ENCODE measurements at places on chromosomes 12 and 14.
A peak's percentile ranks its signal among the peaks of the same experiment; 100 is the strongest.

DNA sequence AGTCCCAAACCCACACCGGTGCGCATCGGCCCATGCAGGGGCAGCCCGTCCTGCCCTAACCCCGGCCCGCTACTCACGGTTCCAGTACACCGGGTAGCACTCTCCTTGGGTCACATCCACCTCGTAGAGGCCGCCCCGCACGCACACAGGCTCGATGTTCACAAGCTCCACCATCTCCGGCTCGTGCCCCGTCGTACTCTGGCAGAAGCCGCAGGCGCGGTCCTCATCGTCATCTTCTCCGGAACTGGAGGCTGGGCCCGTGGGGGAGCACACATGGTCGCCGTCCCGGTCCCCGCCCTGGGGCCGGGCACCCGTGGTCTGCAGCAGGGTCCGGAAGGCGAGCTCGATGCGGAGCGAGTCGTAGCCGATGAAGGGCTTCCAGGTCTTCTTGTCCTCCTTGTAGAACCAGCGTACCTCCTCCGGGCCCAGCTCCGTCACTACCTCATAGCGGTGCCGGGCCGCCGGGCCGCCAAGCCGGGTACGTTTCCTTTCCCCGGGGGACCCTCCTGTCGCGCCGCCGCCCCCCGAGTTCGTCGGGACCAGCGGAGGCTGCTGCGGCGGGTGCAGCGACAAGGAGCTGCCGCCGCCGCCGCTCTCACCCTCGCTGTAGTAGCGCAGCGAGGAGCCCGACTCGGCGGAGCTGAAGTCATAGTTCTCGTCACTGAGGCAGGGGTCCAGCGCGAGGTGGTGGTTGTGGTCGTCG, 788 bp downstream of the DDHD1 start:
- DNase-seq, result peak; percentile 61

GRCh38 chr14:27390155-27390554, 792.3 kb upstream of the NOVA1 start:
- DNase-seq, result no peak

DNA sequence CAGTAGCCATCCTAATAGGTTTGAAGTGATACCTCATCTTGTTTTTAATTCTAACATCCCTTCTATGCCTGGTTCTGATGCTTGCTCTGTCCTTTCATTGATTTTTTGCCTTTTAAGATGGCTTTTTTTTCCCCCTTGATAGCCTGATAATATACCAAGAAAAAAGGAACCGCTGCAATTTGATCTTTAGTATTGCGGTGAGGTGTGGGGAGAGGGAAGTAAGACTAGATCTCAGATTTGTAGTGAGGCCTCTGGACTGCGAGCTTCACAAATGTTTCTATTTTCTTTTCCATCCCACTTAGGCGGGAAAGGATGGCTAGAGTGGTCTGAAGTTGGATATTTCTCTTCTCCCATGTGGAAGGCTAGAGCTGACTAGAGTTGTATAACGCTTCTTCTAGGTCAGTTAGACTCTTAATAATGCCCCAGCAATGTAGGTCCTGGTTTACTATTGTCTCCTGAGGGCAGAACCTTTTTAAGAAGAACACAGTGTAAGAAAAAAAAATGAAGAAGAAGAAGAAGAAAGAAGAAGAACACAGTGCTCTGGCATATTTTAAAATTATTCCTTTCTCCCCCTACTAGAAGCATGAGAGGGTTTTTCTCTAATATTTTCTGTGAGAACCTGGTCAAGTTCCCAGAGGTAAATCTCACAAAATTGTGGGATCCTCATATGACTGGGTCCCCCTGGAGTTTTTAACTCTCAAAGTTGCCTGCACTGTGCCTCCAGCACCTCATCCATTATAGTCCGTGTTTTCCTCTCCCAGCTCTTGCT, 11.9 kb upstream of the KLRB1 start:
- no peak for DNase-seq

GRCh38 chr14:23861666-23862065, 91.9 kb upstream of the DHRS4 start:
- DNase-seq, result no peak

DNA sequence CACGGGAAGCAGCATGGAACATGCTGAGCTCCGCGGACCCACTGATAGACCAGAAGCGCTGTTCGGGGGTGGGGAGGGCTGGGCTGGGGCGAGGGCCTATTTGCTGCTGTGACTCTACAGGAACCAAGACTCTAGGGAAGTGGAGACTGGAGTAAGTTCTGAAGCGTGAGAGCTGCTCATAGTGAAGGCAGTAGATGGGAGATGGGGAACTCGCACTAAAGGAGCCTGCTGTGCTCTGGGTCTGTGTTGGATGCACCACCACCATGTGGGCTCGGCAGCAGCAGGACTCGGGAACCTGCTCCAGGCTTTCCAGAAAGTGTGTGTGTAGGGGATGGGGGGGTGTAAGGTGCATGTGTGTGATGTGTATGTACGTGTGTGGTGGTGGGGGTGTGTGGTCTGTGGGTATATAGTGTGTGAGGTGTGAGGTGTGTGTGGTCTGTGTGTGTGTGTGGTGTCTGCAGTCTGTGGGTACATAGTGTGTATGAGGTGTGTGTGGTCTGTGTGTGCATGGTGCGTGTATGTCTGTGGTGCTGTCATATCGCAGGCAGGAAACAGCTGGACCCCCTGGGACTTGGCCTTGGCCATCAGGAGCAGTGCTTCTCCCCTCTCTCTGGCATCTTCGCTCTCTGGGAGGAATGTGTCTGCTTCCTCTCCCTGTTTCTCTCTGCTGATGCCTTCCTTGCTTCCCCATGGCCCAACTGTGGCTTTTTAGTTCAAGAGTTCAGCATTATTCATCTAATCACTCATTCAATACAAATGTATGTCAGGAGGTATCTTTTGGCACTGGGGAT, 378.9 kb downstream of the FUT8 start:
- no peak for DNase-seq

Measured in stimulated activated CD4-positive, alpha-beta T cell treated with anti-CD3 and anti-CD28 coated beads, Interleukin-4, amount 100 ng/mL, for 4 hours (primary cell).